ENCODE measurements at places on chromosomes 2 and 18. TPM values are rescaled to one million over a fixed set of nuclear protein-coding genes. Genes with fewer than 3 reads are reported as not detected.

- no peak for DNase-seq
These were observed 5.9 kb downstream of the SERPINB11 start for GRCh38 chr18:63708650-63709049.

Gene TRIM43
- not detected for total RNA-seq

DNA sequence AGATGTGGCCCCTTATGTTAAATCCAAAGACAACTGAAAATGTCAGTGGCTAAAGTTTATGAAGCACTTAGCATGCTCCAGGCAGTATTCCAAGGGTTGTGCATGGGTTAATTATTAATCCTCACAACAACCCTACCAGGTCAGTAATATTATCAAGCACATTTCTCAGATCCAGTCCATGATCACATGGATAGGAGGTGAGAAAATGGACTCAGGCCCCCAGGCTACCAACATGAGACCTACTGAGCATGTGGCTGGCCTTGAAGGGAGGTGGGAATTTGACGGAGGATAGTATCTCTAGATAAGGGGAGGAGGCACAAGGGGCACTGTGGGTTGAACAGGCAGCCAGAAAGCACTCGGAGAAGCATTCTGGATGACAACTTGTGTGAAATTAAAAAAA lies 412.0 kb downstream of the MEIS1 start:
- no peak for DNase-seq

DNA sequence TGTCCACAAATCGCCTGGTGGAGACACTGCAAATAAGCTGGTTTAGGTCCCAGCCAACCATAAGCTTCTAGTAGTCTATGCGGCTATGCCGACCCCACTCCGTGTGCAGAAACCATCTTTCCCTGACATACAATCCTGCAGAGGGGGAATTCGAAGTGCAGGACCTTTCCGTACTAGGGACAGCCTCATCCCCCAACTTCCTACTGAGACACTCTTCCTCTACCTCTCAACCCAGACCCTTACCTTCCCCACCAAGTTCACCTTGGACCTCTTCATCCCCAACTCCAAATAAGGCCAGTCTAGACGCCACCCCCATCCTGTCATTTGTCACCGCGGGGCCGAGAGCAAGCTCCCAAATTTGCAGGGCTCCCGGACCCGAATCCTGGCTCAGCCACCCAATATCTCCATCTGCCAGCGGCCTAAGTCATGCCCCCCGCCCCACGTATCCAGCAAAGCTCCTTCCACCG lies 496 bp downstream of the SUCLG1 start:
- no peak for DNase-seq

DNA sequence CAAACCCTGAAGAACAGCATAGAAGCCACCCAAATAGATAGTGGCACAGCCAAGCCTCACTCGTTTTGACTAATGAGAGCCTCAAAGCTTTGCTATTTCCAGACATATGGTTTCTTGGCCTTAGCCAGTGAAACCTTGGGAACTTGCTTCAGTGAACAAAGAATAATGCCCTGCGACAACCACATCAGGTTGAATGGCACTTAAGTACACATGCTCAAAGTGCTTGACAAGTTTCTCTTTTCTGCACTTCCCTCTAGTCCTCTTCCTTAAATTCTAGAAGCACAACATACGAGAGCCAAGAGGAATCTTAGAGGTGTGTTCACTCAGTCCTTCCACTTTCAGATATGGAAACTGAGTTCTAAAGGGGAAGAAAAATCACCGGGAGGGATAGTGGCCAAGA lies 258.3 kb downstream of the HAUS1 start:
- DNase-seq: no peak

- DNase-seq: no peak
These were observed 23.2 kb upstream of the TTN start for GRCh38 chr2:178830451-178830850.

- DNase-seq: no peak
These were observed 253.4 kb downstream of the TMX3 start for GRCh38 chr18:68461481-68462018.

GRCh38 chr2:152234277-152234676 lies 58.7 kb upstream of the STAM2 start:
- no peak for DNase-seq

DNA sequence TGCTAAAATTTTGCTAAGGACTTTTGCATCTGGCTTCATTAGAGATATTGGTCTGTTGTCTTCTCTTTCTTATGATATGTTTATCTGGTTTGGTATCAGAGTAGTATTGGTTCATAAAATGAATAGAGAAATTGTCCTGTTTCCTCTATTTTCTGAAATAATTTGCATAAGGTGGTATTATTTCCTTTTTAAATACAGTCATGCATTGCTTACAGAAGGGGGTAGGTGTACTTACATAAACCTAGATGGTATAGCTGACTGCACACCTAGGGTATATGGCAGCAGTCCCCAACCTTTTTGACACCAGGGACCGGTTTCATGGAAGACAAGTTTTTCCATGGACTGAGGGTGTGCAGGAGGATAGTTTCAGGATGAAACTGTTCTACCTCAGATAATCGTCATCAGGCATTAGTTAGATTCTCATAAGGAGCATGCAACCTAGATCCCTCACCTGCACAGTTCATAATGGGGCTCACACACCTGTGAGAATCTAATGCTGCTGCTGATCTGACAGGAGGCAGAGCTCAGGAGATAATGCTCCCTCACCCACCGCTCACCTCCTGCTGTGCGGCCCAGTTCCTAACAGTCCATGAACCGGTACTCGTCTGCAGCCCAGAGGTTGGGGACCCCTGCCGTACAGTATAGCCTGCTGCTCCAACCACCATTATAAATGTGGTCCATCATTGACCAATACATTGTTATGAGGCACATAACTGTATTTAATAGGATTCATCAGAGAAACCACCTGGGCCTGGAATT lies 189.2 kb downstream of the FAM210A start:
- no peak for DNase-seq

DNA sequence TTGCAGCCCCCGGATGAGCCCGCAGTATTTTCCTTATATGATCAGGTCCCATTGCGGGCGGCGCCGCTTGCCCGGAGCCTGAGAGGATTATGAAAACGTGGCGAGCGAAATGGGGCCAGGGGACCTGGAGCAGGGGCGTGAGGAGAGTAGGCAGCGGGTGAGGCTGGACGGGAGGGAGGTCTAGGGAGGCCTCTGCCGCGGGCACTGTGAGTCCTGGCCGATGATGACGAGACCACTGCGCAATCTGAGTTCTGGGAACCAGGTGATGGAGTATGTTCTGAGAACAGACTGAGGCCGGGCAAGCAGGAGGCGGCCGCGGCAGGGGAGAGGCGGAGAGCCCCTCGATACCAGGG lies 790 bp upstream of the ACAA2 start:
- peak; percentile 64 for DNase-seq

DNA sequence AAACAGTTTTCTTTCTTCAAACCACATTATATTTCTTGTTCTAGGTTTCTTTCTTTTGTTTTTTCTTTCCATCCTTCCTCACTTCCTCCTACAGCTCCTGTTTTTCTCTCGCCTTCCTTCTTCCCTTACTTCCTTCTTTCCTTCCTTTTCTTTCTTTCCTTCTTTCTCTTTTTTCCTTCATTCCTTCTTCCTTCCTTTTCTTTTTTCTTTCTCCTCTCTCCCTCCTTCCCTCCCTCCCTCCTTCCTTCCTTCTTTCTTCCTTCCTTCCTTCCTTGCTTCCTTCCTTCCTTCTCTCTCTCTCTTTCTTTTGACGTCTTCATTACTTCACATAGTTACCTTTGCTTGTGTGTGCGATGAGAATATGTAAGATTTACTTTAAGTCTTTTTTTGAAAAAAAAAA lies 470.0 kb upstream of the FSIP2 start:
- no peak for DNase-seq

DNA sequence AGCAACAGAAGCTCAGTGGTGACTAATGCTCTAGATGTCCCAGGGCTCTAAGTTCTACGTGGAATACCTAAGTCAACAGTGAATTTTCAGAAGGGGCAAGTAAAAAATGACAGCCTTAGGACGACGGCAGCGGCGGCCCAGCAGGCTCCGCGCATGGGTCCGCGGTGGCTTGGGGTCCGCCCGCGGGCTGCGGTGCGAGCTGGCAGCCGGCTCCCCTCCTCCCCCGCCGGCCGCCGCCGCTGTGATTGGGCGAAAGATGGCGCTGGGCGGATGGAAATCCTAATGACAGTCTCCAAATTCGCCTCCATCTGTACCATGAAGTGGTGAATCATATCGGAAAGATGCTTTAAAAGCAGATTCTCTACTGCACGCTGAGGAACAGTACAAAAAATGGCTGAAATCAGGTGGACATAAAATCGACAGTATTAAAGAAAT lies 74.7 kb downstream of the HNRNPLL start:
- peak; percentile 40 for DNase-seq

DNA sequence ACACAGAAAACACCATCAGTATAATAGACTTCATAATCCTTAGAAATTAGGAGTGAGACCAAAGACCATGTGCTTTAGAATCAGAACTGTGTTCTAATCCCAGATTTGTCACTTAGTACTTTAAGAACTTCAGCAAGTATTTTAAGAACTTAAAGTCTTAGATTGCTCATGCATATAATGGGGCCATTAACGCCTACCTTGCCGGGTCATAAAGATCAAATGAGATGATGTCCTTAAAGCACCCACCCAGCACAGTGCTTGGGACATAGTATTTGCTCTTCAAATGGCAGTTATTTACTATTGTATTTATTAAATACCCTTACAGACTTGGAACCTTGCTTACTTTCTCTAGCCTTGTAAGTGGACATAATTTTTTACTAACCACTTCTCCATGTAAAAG lies 156.1 kb downstream of the GREB1L start:
- no peak for DNase-seq

DNA sequence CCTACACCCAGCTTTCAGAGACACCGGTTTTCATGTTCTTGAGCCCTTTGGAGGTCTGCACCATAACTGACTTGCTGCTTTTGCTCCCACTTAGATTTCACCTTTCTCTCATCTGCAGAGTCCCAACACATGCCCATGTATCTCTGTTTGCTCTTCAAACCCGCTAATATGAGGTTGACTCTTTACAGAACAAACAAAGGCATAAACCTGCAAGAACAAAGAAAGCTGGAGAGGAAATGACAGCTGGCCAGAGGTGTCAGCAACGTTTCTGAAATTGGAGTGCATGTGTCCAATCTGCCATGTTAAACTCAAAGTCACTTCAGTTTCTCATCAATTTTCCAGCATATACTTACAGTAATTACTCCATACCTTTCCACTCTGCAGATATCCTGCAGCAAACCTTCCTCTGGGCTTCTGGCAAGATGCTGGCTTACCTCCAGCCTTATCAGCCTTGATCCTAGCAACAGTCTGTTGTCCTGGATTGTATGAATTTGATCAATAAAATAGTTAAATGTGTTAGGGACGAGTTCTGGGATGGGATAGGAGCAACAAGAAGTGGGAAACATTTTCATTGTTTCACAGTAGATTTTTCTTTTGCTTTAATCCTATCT lies 157.4 kb downstream of the FHOD3 start:
- no peak for DNase-seq

DNA sequence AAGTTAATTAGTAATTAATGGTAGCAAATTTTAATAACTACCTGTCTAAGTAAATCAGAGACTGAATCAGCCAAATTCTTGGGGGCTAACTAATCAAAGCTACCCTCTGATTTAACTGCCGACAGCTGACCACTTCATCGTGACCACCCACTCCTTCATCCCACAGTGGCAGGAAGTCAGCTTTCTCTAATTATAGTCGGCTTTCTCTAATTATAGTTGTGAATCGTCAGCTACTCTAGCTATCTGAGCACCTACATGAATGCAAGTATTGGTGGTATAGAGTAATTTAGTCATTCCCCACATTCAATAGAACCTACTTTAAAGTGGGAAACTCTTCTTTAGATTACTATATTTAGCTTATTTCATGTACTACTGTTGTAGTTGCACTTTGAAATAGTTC lies 185.5 kb downstream of the PTGR3 start:
- no peak for DNase-seq

GRCh38 chr18:7438646-7439045 lies 128.5 kb upstream of the PTPRM start:
- DNase-seq: no peak

GRCh38 chr2:162184821-162185450 lies 32.9 kb upstream of the GCG start:
- DNase-seq: no peak

Gene ABCG8
- not detected for total RNA-seq

GRCh38 chr2:84494070-84494469 lies 22.2 kb upstream of the DNAH6 start:
- no peak for DNase-seq

DNA sequence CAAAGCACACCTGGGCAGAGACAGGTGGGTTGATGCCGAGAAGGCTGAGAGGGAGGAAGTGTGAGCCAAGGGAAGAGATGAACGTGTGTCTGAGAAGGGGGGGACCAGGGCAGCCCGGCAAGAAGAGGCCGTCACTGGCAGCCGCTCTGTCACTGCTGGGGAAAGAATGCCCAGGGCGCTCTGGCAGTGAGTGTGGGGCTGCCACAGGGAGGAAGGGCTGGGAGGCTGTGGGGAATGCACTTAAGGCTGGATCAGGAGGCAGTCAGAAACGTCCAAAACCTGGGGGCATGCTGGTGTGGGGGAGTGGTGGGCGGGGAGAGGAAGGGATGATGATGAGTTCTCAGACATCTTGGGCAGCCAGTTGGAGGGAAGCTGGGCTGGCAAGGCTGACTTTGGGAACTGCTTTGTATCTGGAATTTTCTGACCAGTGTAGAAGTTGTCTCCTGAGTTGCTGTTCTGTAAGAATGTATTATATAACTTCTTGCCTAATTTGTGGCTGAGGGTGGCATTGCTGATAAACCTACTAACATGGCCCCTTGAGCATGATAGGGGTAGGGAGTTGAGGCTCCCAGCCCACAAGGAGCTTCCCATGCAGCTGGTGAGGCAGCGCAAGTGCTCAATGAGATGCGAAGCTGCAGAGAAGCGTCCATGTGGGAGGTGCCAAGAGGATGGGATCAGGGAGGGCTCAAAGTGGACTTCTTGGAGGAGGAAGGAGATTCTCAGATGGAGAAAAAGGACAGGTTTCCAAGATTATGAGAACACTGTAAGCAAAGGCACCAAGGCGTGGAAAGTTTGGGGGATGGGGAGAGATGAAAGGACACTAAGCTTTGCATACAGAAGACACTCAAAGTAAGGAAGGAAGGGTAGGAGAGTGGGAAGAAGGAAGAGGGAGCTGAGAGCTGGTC lies 185.1 kb upstream of the HAAO start:
- DNase-seq: no peak

DNA sequence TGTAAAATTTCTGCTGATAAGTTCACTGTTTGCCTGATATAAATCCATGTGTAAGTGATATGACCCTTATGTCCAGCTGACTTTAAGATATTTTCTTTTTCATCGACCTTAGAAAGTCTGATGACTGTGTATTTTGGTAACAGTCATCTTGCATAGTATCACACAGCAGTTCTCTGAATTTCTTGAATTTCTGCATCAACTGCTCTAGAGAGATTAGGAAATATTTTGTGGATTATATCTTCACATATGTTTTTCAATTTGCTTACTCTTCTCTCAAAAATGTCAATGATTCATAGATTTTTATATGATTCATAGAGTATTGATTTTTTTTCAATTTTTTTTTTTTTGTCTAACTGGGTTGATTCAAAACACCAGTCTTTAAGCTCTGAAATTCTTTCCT lies 945.3 kb downstream of the TRIB2 start:
- no peak for DNase-seq

Gene PROKR1
- total RNA-seq: not detected

Gene FBXO48
- 0.76 TPM for total RNA-seq

GRCh38 chr2:23475036-23475435 lies 90.1 kb downstream of the KLHL29 start:
- DNase-seq: no peak

Gene RTP5
- not detected for total RNA-seq

Gene G6PC2
- not detected for total RNA-seq

Data from heart right ventricle (tissue), 16 donors.